ENCODE measurements at places on chromosomes 1 and 21.

- DNase-seq, result no peak
Observed at GRCh38 chr1:19066248-19066873, 109.9 kb upstream of the IFFO2 start.

DNA sequence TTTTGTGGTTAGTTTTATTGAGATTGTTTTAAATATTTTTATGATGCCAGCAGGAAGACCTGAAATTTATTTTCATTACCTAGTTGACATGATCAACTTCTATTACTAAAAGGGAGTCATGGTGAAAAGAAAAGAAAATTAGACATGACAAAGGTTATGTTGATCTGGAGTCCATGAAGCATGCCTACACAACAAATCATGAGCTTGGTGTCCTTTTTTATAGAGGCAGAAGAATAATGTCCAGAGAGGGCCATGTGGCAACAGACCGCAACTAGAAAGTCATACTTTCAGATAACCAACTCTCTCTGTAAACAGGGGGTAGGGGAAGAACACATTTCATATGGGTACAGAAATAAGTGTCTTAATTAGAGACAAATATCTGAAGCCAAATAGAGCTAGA lies 175.5 kb upstream of the HOOK1 start:
- DNase-seq, result no peak

GRCh38 chr1:178438432-178438831 lies 58.3 kb downstream of the CLEC20A start:
- no peak for DNase-seq

GRCh38 chr1:58572690-58573089 lies 4.4 kb downstream of the TACSTD2 start:
- no peak for DNase-seq

GRCh38 chr1:8378981-8379470 lies 61.1 kb downstream of the SLC45A1 start:
- DNase-seq, result peak; percentile 22

DNA sequence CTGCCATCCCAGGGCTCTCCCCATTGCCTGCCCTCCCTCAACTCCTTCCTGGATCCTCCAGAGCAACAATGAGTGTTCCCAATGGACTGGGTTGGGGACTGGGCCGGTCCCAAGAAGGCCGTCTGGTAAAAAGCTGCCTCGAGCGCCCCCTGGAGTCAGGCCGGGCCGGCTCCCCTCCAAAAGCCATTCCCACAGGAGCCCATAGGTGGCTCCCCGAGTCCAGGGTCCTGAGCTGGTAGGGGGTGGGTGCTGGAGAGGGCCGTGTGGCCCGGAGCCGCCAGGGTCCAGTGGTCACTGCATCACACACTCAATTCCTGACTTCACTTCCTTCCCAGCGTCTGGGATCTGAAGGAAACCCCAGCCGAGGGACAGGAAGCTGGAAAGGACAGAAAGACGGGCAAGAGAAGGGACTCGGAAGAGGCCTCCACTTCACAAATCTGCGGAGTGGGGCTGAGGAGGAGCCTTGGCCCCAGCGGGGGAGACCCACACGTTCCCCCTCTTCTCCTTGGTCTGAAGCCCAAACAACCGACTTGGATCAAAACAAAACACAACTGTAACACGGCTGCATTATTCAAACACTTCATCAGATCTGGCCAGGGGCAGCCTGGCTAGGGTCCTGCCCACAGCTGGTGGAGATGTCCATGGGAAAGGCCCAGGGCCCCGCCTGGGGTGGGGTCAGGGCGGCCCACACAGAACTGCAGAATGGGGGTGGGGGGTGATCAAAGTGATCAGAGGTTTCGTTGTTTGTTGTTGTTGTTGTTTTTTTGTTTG lies 10.9 kb upstream of the ALDH4A1 start:
- no peak for DNase-seq

GRCh38 chr1:35637401-35637809 lies 3.9 kb downstream of the PSMB2 start:
- DNase-seq, result no peak

- DNase-seq, result no peak
Observed at GRCh38 chr21:38780879-38781278, 24.9 kb upstream of the ETS2 start.

DNA sequence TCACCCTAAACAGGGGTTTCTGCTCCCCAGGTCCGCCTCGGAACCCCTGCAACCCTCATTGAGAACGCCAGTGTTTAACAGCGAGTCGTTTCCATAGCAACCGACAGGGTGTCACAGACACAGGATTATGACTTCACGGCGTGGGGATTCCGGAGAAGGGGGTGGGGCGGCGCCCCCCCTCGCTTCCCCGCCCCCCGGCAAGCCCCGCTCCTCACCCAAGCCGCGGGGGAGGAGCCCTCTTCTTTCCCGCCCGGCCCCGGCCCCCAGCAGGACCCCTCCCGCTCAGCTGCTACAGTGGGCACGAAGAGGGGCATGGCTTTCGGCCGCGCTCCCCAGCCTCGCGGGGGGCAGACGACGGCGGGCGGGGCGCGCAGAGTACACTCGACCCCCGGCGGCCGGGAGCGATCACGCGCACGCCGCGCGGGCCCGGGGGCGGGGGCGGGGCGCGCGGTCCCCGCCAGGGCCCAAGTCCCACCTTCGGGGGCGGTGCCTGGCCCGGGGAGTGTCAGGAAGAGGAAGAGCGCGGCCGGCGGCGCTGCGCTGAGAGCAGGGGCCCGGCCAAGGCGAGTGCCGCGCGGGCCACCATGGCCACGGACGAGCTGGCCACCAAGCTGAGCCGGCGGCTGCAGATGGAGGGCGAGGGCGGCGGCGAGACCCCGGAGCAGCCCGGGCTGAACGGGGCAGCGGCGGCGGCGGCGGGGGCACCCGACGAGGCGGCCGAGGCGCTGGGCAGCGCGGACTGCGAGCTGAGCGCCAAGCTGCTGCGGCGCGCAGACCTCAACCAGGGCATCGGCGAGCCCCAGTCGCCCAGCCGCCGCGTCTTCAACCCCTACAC lies at the start of gene EFHD2:
TSS of gene EFHD2 (plus strand) at position 501 of the 835 bp plus-strand sequence. CDS start at position 585, 84 bp downstream.
- no peak for DNase-seq

DNA sequence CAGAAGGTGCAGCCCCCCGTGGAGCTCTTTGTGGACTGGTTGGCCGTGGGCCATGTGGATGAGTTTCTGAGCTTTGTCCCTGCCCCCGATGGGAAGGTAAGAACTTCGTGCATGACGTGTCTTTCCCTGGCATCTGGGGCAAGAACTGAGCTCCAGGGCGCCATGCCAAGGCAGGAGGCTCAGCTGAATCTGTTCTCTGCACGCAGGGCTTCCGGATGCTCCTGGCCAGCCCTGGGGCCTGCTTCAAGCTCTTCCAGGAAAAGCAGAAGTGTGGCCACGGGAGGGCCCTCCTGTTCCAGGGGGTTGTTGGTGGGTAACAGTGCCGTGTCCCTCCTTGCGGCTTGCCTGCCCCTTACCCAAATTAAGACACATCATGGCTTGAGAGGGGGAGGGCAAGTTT lies 27.7 kb downstream of the PADI3 start:
- DNase-seq, result no peak

DNA sequence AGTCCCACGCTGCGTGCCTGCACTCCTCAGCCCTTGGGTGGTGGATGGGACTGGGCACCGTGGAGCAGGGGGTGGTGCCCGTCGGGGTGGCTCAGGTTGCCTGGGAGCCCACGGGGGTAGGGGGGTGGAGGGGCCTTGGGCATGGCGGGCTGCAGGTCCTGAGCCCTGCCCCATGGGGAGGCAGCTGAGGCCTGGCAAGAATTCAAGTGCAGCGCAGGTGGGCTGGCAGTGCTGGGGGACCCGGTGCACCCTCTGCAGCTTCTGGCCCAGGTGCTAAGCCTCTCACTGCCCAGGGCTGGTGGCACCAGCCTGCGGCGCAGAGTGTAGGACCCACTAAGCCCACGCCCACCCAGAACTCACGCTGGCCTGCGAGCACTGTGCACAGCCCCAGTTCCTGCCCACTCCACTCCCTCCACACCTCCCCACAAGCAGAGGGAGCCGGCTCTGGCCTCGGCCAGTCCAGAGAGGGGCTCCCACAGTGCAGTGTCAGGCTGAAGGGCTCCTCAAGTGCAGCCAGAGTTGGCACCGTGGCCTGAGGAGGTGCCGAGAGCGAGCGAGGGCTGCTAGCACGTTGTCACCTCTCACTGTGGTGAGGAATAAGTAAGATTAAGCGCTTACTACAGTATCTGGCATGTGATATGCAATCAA lies 12.8 kb downstream of the TNNI3K start:
- no peak for DNase-seq

DNA sequence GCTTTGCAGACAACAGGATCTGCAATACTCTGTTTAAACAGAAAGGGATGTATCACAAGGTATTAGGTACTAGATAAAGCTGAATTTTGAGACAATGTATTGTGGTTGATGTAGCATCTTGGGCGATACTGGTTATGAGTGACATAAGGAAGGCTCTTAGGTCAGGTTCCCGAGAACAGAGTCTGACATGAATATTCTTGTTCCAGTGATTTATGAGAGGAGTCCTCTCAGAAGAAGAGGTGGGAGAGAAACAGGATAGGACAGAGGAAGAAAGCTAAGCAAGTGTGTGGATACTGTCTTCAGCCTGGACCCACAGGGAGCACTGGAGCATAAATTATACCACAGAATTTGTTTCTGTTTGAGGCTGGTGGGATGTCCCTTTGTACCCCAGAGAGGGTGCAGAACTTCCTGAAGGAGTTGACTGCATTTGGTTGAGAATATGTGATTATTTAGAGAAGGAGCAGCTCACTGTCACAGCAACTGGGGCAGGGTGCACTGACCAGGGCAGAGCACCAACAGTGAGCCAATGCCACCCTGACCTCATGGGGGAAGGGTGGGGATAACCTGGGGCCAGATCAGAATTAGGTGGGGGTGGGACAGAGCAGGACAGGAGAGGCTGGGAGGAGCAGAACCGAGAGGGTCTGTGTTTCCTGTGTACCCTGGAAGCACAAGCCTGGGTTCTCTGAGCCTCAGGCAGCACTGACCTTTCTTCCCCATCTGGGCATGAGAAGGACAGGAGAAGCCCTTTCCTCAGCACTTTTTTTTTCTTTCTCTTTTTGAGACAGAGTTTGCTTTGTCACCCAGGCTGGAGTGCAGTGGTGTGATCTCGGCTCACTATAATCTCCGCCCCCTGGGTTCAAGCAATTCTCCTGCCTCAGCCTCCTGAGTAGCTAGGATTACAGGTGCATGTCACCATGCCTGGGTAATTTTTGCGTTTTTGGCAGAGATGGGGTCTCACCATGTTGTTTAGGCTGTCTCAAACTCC lies 36.3 kb upstream of the SLC6A9 start:
- DNase-seq, result no peak

GRCh38 chr1:53524428-53525375 lies 65.5 kb downstream of the DMRTB1 start:
- no peak for DNase-seq

GRCh38 chr1:206769304-206769731 lies 1.3 kb upstream of the IL19 start:
- DNase-seq, result no peak

DNA sequence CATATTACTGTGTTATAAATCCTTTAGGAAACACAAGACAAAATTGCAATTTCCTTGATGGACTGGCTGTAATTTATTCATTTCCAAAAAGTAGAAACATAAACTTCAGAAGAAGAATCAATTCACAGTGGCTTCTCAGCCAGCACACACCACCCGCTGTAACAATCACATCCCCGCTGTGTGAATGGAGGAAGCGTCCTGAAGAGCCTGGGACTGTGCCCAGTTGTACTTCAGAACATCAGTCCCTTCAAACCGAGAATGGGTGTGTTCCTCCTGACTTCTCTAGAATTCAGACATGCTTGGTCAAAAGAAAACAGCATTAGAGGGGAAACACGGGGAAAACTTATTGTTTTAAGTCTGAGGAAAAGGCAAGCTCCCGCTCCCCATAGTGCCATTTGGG lies 28.8 kb upstream of the CD84 start:
- no peak for DNase-seq

DNA sequence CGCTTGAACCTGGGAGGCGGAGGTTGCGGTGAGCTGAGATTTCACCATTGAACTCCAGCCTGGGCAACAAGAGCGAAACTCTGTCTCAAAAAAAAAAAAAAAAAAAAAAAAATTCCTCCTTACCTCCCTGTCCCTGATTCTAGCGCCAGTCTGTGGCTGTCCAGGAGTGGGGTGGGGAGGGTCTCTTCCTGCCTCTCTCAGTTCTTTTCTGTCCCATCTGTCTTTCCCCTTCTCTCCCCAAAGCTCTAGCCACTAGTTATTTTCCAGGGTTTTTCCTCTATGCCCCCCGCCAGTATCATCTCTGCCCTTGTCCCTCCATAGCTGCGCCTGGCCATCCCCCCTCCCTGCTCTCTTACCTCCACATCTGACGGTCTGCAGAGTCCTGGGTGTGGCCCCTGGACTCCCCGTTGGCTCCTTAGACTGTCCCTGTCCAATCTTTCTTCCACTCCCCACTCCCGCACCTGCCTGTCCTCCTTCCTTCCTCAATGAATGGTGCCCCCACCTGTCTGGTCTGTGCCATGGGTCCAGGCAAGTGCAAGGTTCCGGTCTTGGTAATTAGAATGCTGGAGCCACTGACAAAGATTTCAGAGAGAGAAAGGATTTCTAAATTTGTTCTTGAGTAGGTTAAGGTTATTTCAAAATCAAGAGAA lies 1.6 kb upstream of the TMEM63A start:
- no peak for DNase-seq

DNA sequence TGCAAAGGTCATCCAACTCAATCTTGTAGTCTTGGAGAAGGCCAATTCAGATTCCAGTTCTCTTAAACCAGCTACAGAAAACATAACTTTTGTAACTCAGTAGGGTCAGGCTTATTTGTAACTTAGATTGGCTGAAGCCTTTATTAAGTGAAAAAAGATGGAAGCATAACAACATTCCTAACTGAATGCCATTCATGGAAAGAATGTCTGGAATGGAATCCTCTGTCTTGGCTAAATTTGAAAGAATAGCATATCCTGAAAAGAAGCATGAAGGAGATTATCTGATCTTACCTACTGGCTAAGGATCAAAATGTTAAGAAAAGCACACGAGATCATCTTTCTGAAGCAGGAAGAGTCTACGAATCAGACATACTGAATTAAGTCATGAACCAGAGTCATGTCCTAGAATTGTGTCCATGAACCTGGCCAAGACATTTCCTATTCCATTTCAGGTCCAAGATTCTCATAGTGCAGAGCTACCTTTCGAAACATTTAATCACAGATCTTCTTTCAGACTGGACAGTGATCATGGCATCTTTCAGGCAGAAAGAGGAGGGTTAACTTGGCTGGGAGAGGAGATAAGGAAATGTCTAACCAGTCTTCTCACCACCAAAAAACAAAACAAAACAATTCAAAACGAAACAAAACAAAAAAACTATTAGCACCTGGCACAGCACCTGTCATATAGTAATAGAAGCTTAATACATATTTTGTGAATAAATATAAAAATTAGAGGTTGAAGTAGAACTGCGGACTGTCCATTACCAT lies 75.6 kb downstream of the XCL2 start:
- DNase-seq, result no peak

- DNase-seq, result no peak
Observed at GRCh38 chr1:156804572-156805243, 11.9 kb downstream of the SH2D2A start.

DNA sequence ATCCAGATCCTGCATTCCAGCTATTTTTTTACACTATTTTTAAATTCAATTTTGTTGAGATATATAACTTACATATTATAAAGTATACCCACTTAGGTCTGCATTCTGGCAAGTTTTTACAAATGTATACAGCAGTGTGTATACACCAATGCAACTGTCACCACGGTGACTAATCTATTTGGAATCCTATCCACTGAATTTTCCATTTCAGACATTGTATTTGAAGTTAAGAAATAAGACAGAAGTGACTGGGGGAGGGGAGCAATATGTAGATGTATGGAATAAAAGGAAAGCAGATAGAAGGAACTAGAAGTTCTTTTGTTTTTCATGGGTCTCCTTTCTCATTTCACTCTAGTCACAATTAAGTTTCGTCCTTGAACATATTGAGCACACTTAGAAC lies 431.5 kb upstream of the CHRM3 start:
- no peak for DNase-seq
